AG08396 (cell line): ENCODE measurements at places on chromosomes 7 and 10.

DNA sequence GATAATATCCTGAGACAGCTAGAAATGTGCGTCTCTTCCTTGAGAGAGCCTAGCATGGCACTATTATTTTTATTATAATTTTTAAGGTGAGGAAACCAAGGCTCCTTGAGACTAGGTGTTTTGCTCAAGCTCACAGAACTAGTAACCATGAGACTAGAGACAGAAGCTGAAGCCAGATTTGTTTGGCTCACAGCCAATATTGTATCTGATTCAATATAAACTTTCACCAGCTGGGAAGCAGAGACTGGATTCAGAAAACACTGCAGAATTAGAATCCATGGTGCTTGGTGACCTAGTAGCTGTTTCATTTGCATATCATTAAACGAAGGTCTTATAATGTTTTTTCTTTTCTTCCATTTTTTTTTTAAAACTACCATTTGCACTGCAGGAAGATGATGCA is 64.4 kb downstream of the DNAJB9 start:
- DNase-seq, result no peak

GRCh38 chr10:32959006-32959920 is 1.2 kb upstream of the ITGB1 start:
- DNase-seq, result no peak

- no peak for DNase-seq
Observed at GRCh38 chr7:73350306-73351068, 22.5 kb downstream of the FKBP6 start.

GRCh38 chr7:158375034-158375433 is 212.6 kb downstream of the PTPRN2 start:
- no peak for DNase-seq

DNA sequence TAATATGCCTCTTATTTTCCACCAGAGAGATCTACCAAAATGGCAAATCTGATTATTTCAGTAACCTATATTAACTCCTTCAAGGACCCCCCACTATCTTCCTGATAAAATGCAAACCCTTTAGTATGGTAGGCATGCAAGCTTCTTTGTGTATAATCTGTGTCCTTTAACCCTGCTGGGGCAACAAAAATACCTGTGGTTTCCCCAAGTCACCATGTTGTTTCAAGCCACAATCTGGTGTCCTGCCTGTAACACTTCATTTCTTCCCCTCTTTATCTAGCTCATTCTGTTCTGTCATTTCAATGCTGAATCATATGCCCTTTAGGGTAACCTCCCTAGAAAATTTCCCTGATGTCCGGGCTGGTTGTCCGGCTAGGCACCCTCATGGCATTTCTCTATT is 5.3 kb downstream of the CALCR start:
- no peak for DNase-seq

DNA sequence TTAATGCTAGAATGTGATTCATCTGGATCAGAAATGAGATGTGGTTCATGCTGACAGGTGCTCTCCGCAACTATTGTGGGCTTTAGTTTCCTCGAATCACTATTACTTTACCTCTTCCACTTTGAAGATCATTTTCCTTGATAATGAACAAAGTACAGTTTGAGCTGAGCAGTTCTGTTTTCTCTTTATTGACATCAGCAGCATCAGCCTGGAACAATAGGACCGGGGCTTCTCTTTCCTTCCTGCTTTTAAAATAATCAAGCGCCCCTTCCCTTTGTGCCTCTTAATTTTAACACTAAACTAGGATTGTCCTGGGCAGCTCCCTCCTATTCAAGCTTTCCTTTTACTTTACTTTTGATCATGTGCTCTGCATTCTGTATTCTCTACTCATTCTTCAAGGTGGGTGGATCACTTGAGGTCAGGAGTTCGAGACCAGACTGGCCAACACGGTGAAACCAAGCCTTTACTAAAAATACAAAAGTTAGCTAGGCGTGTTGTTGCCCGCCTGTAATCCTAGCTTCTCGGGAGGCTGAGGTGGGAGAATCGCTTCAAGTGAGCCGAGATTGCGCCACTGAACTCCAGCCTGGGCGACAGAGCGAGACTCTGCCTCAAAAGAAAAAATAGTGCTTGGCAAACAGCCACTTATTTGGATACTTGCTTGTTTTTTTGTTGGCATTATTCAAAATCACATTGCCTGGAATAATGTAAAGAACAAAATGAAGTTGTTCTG is 67.0 kb upstream of the RHEB start:
- DNase-seq, result no peak

GRCh38 chr7:37741776-37742175 is 58.2 kb downstream of the GPR141 start:
- no peak for DNase-seq

DNA sequence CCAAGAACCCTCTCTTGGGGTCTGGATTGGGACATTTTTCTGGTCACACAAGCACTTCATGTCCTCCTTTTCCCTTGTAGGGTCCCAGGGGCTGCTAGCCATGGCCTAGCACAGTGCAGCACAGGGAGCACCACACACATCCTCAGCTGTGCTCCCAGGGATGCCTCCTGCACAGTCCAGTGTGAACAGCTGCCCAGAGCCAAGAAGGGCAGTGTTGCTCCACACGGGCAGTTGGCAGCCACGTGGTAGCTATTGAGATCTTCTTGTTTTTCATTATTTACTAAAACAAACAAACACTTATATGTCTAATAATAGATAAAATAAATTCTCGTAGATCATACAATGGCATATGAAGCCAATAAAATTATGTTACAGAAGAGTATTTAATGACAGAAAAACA is 13.9 kb upstream of the LANCL2 start:
- no peak for DNase-seq

- no peak for DNase-seq
Observed at GRCh38 chr7:115429918-115430317, 508.0 kb downstream of the MDFIC start.

DNA sequence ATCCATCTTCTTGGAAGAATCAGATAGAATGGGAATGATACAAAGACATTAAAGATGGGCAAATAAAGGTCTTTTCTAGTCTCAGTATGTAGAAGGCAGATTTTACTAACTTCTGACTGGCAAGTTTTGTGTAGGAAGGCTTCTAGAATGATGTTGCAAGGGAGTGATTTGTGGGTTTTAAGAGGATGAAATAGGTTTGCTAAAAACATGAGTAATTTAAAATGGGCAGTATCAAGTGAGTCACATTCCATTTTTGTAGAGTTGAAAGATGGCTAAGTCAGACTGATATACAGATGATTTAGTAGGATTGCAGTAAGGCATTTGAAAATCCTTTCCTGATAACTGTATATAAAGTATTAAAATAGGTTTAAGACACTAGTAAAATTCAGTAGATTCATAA is 777.4 kb downstream of the SORCS1 start:
- no peak for DNase-seq

DNA sequence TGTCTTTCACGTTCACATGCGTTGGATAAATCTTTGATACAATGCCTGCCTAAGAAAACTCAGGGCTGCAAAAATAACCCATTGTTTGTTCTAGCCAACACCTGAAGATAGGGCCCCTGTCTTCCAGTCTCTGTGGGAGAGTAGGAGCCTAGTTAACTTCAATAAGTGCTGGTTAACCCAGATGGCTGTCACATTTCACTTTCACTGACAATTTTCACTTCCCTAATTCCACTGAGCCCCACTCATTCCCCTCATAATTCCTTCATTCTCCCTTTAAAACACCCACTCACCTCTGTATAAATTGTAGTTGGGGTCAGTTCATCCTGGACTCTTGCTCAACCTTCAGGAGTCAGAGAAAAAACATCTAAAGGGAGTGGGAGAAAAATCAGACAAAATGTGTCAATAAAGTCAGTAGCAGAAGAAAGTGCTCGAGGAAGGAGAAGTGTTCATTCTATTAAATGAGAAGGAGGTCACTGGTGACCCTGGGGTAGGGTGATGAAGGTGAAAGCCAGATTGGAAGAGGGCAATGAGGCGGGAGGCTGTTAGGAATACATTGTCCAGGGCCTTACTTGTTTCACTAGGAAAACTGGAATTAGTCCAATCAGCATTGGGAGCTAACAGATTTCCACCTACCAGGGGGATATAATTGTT is 51.2 kb upstream of the ABI1 start:
- no peak for DNase-seq

DNA sequence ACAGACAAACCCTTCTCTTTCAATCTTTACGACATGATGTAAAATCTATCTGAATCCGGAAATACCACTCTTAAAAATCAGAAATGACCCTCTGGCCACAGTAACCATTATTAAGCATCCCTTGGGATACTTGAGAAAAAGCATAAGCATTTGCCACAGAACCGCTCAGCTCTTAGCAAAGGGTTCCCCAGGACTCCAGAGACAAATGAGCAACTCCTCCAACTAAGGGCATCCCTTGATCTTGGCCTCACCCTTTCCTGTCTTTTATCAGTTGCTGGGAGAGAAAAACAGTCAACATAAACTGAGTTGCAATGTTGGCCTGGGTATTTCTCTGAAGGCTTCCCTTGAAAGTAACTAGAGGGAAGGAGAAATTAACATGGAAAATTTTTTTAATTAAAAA is 3.5 kb downstream of the PDLIM1 start:
- DNase-seq, result no peak
